ENCODE measurements at places on chromosomes 2 and 18. TPM values are rescaled to one million over a fixed set of nuclear protein-coding genes. Genes with fewer than 3 reads are reported as not detected.

CDK5R2 gene
- total RNA-seq, result 0.04 TPM

DNA sequence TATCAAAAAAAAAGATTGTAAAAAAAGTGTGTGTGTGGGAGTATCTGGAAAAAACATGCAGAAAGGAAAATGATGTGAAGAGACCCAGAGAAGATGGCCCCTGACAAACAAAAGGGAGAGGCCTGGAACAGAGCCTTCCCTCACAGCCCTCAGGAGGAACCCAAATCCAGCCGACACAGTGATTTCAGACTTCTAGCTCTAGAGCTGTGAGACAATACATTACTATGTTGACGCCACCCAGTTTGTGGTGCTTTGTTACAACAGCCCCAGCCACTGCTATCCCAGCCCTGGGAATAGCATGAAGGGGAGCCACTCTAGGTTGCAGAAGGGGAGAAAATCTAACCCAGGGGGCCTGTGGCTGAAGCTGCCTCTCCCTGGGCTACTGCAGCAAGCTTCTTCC lies 59.0 kb upstream of the ZBTB7C start:
- H3K36me3 ChIP-seq, result no peaks in the 10 kb centered on the region
- H3K4me1 ChIP-seq, result no peaks in the 10 kb centered on the region
- DNase-seq, result peak; percentile 42
- no peak overlapping the region for H3K27ac ChIP-seq

DNA sequence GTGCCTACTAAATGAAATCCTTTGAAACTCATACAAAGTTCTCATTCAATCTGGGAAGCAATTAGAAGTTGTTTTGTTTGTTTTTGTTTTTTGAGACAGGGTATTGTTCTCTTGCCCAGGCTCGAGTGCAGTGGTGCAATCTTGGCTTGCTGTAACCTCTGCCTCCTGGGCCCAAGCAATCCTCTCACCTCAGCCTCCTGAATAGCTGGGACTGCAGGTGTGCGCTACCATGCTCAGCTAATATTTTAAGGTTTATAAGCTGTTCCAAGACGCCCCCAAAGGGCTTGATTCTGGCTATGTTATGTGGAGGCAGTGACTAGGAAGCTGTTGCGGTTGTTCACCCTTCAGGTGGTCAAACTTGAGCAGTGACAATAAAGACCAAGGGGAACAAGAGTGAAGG lies 48.5 kb downstream of the NAB1 start:
- H3K27ac ChIP-seq, result no peak overlapping the region
- no peak overlapping the region for H3K4me3 ChIP-seq
- H3K36me3 ChIP-seq, result peaks cover 5% of the 10 kb centered on the region
- no peaks in the 10 kb centered on the region for H3K4me1 ChIP-seq
- DNase-seq, result no peak
- no peaks in the 10 kb centered on the region for H3K27me3 ChIP-seq

DNA sequence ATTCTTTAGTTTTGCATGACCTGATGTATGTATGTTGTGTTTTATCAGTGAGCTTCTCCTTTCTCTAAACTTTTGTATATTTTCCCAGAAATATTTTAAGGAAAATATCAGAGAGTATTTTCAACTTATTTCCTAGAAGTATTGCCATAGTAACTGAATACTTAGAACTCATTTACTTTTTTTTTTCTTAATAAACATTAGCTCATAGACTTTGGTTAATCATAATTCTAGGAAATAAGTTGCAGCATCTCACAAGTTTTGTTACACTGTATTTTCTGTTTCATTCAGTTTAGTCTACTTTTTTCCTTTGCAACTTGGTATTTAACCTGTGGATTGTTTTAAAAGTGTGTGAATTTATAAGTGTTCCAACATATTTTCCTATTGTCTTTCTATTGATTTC lies 27.5 kb downstream of the SMCHD1 start:
- no peaks in the 10 kb centered on the region for H3K27me3 ChIP-seq
- H3K4me3 ChIP-seq, result no peak overlapping the region
- peaks cover 9% of the 10 kb centered on the region for H3K36me3 ChIP-seq
- no peak overlapping the region for H3K27ac ChIP-seq
- H3K4me1 ChIP-seq, result no peaks in the 10 kb centered on the region

GRCh38 chr18:58032233-58032632 lies 11.8 kb upstream of the NEDD4L start:
- no peaks in the 10 kb centered on the region for H3K4me1 ChIP-seq
- peaks cover 2% of the 10 kb centered on the region for H3K27me3 ChIP-seq
